ENCODE measurements at places on chromosomes 7 and 10.

GRCh38 chr7:69645683-69646082 is 47.4 kb downstream of the AUTS2 start:
- DNase-seq = no peak

DNA sequence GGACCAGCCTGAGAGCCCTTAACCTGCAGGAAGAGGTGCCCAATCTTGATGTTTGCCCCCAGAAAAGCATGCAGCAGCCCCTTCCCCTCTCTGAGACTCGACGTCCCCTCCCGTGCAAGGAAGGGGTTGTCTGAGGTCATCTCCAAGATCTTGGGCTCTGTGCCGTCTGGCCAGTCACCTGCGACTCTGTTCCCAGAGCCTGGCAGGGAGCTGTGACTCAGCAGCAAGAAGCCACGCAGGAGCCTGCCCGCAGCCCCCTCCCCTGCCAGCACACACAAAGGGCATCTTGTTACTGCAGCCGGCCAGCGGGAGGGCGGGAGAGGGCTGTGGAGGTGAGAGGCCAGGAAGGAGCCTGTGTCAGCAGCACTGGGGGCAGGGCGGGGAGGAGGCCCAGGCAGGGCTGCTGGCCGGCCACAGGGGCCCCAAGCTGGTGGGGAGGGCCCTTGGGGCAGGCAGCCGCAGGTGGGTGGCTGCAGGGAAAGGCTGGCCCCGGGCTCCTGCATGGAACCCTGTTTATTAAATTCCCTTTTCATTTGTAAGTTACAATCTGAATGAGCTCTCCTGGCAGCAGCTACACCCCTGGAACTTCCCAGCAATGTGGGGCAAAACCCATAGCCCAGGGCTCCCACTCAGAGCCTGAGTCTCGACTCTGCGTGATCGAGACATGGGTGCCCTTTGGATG is 103.7 kb upstream of the ZMIZ1 start:
- DNase-seq = no peak

- no peak for DNase-seq
Observed at GRCh38 chr10:29810816-29811215, 176.0 kb upstream of the SVIL start.

- no peak for DNase-seq
Observed at GRCh38 chr10:50473756-50474155, 150.0 kb downstream of the SGMS1 start.

DNA sequence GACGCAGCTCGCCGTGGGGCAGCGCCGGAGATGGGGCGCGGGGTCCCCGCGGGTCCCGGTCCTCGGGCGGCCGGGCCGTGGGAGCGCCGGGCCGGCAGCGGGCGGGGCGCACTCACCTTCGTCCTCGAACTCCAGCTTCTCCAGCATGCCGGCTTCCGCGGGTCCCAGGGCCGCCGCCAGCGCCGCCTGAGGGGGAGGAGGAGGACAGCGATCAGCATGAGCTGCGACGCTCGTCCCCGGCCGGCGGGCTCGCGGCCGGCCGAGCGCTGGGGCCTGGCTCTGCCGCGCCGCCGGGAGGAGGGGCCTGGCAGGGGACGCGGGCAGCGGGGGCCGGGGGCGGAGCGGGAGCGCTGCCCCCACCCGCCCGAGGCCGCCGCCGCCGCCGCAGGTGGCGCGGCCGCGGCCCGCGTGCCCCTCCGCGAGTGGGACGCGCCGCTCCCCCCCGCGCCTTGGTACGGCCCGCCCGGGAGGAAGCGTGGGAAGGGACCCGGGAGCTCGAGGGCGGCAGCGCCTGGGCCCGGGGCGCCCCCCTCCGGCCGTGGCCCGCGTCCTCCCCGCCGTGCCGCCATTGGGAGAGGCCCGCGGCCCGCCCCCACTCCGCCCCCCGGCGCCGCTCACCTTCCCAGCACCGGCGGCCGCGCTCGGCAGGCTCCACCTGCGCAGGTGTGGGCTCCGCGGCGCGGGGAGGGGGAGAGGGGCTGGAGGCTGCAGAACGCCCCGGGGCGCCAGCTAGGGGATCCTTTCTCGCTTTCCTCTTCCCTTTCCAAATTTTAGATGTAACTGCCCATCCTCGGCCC is 112.5 kb upstream of the RHEB start:
- peak; percentile 77 for DNase-seq

GRCh38 chr7:6565655-6566054 is 11.6 kb upstream of the ZDHHC4 start:
- no peak for DNase-seq

- no peak for DNase-seq
Observed at GRCh38 chr10:3919709-3920308, 134.8 kb upstream of the KLF6 start.

DNA sequence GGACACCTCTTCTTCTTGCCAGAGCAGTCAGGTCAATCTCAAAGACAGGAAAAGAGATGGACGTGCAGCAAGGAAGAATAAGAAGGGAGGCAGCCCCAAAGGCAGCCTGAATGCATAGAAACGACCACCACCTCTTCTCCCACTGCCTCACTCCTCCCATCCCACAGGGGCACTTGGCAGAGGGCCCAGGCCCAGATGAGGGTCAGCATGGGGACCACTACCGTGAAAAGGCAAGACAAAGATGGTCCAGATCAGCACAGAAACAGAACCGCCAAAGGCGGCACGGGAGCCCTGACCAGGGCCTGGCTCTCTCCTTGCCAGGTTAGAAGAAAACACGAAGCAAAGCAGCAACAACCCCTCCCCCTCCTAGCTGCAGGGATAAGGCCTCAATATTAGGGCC is 1.9 kb upstream of the NDST2 start:
- no peak for DNase-seq

- no peak for DNase-seq
Observed at GRCh38 chr7:44195889-44196288, 4.9 kb upstream of the YKT6 start.

DNA sequence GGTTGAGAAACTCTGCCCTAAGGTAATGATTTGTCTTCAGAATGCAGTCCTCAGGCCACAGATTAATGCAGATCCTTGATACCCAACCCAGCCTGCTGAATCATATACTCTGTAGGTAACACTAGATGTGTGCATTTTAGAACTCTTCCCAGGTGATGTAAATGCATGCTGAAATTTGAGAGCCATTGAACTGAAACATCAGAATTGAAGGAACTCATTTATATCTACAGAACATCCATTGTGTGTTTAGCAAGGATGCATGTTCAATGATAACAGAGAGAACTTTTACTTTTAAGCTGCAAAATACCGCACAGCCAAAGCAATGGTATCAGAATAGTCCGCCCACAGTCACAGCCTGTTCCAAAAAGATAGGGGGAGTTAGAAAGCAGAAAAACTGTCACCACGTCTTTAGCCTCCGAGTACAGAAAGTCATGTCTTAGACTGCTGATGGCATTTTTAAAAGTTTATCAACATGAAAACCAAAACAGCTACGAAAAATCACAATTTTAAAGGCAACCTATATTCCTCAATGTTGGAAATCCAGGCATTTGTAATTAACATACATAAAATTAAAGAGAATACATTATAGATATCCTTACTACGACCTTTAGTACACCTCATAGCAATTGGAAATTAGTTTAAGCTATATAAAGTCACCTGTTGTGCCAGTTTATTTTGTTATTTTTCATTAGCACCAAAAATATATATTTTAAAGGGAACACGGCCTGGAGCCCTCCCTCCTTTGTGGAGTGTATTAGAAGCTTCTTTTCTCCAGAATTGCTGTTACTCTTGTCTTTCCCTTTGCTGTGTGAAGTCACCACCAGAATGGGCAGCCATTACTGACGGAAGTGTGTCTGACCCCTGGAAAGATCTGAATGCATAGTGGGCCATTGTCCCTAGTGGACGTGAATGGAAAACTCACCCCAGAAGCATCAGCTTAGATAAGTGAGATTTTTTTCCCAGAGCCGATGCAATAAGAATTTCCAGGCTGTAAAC is 65.8 kb upstream of the PRKAR2B start:
- no peak for DNase-seq

GRCh38 chr7:1078985-1079384 is 8.9 kb upstream of the GPER1 start:
- DNase-seq = no peak

DNA sequence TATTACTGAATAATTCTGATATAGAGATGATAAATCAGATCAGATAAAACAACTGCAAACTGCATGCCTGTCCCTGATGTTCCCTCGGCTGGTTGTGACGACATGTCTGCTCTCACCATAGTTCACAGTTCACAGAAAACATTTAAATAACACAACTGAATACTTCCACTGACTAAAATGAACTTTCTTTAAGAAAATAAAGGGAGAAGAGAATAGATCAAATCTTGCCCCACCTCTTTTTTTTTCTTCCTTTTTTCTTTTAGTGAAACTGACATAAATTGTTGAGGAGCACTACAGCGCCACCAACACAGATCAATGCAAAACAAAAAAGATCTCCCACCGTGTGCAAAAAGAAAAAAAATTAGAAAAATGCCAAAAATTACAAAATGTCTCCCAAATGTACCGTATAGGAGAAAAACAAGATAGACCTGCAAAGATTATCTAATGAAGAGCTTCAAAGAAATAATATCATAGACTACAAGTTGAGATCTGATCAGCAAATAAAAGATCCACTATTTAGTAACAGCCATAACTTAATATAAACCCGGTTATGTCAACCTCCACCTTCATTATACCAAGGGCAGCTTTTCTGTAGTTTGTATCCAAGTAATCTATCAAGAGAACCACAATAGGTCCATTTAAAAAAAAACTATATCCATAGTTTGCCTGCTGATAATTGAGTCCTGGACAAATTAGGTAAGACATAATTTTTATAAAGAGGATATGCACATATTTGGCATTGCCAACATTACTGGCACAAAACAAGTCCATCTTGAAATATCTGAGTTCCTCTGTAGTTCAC is 30.7 kb upstream of the EPC1 start:
- DNase-seq = no peak

Data from stimulated activated CD4-positive, alpha-beta T cell treated with anti-CD3 and anti-CD28 coated beads, Interleukin-1b, Interleukin-23, amount 100 ng/mL, for 1 hour (primary cell).